T follicular helper cell (primary cell): ENCODE measurements at places on chromosomes 3 and 15.

DNA sequence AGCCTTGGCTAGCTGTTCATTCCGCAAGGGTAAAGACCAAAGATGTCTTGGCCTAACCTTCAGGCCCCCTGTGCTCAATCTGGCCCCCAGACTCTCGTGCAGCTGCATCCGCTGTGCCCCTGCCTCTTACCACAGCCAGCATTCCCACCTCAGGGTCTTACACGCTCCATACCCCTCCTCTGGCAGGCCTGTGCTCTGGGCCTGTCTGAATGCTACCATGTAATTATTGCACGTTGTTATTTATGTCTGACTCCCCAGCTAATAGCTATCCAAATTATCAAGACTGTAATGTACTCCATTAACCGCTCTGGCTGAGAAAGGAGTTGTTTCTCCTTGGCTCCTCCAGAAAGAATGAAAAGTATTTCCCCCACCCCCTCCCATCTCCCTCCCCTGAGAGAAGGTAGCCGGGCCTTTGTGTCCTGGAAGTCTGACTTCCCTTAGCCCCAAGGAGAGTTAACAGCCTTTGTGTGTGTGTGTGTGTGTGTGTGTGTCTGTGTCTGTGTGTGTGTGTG is 54.5 kb upstream of the UBE2E1 start:
- no peak for DNase-seq

DNA sequence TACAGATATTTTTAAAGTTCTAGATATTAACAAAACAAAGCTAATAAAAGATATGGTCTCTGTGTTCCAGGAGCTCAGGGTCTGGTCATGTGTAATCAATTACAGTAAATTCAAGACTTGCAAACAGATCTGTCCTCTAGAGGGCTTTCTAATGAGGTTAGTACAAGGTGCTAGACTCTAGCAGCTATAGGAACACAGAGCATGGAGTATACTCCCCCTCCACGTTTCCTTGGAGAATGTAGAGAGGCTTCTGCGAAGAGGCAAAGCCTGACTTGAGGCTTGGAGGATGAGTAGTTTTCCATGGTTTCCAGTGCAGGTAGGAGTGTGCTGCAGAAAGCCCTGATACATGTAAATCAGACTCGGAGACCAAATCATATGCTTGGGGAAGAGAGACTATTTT is 32.7 kb upstream of the DLG1 start:
- no peak for DNase-seq

DNA sequence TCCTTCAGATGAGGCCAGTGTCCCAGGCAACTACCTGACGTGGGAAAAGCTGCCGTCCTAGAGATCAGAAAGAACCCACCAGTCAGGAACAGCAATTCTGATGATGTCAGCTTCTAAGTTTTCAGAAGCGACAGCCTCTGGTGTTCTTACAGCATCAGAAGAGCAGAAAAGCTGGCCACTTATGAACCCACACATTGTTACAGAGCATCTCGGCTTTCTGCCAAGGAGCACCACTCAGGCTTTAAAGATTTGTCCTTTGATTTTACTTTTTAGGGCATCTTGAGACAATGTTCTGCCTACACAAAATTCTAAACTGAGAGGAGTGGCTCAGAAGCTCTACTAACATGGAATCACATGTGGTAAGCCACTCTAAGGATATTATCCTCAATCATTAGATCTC is 49.7 kb upstream of the BOC start:
- DNase-seq, result no peak

DNA sequence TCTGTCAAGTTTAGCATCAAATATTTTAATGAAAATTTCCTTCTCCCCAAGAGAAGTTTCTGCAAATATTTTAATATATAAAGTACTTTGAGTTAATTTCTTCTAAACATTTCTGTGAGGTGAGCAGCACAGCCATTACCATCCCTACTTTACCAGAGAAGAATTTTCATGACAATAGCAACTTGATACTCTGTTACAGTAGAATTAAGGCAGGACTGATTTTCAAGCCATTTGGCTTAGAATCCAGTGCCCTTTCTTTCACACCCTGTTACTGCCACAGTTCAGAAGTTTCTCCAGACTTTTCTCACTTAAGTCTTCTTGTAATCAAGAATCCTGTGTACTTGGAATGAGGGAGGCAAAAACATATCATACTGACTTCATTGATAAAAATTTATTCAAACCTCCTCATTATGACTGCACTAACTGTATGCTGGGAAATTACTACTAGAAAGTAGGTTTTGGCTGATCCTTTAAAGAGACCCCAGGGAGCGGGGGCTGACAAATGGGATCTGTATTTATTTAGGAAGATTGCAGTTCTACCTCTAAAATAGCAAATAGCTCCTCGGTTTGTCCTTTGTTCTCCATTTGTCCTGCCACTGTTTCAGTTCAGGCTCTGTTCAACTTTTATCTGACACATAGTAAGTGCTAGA is 557.0 kb upstream of the SGO1 start:
- DNase-seq, result no peak

- DNase-seq, result no peak
These were observed 257.9 kb downstream of the PDCD6IP start for GRCh38 chr3:34056181-34056910.

GRCh38 chr3:15983693-15984092 is 185.9 kb upstream of the ANKRD28 start:
- DNase-seq, result no peak

- no peak for DNase-seq
These were observed 59.1 kb downstream of the TRIM42 start for GRCh38 chr3:140736863-140737460.

DNA sequence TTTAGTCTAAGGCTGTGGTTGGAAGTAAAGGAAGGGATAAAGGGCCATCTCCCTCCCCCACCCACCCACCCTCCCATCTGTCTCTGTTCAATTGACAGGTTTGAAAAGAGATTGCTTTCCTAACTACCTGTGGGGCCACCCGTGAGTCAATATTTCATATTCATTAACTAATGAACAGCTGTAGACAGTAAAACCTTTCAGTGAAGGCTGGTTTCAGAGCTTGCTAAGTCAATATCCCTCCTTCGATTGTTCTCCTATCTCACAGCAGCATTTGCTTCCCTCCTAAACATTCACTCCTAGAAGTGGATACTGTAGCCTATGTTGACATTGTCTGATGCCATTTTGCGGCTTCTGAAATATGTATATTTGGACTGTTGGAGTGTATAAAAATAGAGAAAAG is 85.9 kb upstream of the SYNPR start:
- DNase-seq, result no peak

DNA sequence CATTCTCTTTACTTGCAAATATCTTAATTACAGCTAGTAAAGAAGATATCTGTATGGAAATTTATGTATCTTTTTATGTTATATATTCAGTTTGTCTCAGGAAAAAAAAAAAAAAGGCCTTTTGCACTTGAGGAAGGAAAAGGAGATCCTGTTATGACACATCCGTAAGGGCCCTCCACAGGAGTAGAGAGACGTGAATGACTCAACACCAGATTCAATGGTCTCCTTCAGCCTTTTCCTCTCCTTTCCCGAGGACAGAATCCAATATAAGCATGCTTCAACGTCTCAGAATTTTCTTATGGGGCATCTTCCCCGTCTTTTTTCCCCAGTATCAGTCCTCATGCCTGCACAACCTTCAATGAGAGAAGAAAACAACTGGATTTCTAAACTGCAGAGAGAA is 340.3 kb downstream of the NTRK3 start:
- no peak for DNase-seq
